ENCODE measurements at places on chromosomes 7 and 10.

- no peak for DNase-seq
These were observed 554.1 kb upstream of the FOXK1 start for GRCh38 chr7:4127909-4128560.

GRCh38 chr7:46202379-46202778 is 281.3 kb upstream of the IGFBP3 start:
- DNase-seq = no peak

GRCh38 chr10:99304862-99305229 is 24.3 kb upstream of the CNNM1 start:
- DNase-seq = no peak

- DNase-seq = no peak
These were observed 25.1 kb downstream of the AP5Z1 start for GRCh38 chr7:4800487-4800886.

GRCh38 chr7:38773430-38773829 is 135.6 kb downstream of the VPS41 start:
- no peak for DNase-seq

GRCh38 chr10:79112881-79113431 is 44.2 kb downstream of the ZMIZ1 start:
- DNase-seq = no peak
